T-helper 2 cell treated with Interferon-gamma antibody and Interleukin-4, amounts not matched to agents 5 μg/mL and 100 μg/mL, for 36 hours (primary cell): ENCODE measurements at places on chromosomes 5 and 9.

- no peak for DNase-seq
Measured at GRCh38 chr5:156879665-156880285, 29.7 kb downstream of the PPP1R2B start.

GRCh38 chr5:103464835-103465484 is 97.6 kb downstream of the NUDT12 start:
- no peak for DNase-seq

DNA sequence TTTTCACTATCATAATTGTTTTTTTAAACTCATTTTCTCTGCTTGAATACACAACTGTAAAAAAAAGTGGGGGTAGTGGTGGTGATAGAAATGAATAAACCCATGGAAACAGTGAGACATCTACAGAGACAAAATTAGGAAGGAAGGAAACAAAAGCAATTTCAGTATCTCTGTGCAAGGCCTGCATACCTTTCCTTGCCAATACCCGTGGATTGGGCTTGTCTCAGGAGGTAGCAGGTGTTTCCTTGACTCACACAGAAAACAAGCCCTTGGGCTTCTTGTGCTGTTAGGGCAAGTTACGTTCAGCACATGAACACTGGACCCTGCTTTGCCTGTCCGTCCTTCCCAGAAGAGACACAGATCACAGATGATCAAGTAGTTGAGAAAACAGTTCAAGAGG is 372.2 kb downstream of the ZSWIM6 start:
- DNase-seq = no peak

DNA sequence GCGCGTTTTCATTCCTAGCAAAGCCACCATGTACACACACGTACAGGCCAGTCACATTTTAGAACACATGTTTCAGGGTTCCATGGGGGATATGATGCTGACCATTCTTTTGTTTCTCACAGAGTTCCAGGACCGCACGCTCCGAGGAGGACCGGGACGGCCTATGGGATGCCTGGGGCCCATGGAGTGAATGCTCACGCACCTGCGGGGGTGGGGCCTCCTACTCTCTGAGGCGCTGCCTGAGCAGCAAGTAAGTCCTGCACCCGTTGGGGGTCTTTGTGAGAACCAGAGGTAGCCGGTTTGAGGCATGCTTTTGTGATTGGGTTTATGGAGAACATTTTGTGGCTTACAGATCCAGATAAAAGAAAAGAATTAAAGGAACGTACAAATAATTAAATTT is 30.8 kb downstream of the ADAMTSL1 start:
- no peak for DNase-seq

DNA sequence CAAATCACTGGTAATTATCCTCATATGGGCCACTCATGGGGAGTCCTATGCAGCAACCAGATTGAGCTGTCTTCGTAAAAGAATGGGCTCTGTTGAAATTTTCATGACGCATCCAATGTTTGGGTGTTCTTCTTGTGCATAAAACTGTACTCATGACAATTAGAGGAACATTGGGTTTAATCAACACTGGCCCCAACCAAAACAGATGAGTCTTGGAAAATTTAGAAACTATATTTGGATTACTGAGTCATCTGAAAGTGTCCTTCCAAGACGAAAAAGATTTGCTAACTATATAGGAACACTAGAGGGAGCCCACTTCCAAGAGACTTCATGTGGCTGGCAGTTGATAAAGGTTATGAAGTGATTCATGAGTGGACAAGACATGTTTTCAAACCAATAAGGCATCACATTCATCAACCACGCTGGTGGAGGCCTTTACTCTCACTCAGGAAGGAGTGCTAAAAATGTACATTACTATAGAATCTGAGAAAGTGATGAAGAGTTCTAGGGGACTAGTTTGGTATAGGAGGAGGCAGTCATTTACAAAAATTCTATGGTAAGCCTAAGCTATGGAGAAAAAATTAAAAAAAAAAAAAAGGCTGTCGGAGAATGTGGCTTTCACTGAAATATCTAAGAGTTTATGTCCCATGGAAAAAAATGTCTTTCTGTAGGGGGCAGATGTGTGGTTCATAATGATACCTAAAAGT is 313.5 kb downstream of the PRDM9 start:
- no peak for DNase-seq

DNA sequence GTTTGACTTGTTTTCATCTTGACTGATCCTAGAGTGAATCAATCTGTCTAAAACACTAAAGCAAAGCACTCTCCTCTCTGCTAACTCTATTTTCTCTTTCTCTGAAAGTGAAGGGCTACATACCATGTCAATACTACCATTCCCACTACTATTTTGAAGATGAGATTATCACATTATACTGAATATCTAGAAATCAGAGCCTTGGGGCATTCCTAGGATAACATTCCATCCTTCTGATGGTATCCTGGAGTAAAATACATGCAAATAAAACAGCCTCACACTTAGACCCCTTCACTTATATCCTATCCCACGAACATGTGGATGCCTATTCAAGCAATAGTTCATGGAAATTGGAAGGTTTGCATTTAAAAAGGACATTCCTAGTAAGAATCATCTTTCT is 309.3 kb upstream of the ACTBL2 start:
- no peak for DNase-seq

DNA sequence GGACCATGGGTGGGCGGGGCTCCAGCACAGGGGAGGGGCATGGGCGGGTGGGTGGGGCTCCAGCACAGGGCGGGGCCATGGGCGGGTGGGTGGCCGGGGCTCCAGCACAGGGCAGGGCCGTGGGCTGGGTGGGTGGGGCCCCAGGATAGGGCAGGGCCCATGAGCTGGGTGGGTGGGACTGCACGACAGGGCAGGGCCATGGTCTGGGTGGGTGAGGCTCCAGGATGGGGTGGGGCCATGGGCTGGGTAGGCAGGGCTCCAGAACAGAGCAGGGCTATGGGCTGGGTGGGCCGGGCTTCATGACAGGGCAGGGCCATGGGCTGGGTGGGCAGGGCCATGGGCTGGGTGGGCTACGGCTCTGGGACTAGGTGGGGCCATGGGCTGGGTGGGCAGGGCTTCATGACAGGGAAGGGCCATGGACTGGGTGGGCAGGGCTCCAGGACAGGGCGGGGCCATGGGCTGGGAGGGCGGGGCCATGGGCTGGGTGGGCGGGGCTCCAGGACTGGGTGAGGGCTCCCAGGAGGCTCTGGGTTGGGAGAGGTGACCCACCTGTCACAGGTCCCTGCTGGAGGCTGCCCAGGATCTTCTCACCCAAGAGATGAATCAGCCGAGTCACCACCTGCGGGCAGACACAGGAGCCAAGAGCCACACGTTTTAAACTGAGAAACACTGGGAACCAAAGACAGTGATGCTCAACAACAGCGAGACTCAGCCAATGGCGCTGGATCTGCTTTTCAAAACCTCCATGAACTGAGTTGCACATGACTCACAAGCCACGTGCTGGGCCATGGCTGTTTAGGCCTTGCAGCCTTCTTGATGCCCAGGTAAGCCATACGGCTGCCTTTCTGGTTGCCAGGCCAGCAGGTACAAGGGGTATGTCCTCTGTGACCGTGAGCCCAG is 33.6 kb upstream of the NSMF start:
- no peak for DNase-seq

DNA sequence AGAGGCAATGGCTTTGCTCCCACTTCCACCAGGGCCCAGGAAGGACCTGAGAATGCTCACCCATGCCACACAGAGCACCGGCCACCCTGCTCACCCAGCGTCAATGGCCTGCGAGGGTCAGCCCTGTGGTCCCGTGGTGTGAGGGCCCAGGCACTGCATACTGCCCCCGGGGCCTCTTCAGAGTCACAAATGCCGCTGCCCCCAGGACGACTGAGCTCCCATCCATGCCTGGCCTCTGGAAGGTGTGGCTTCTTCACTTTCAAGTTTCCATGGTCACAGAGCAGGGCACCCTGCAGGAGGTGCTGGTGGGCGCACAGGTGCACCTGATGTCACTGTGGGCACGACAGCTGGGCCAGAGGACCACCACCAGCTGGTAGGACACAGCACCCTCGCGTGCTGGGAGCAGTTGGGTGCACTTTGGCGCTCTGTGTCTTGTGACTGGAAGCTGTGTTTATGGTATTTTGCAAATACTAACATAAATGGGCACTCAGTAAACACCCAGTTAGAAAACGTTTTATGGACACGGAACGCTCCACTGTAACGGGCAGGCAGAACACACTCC is 12.5 kb upstream of the ZDHHC11 start:
- DNase-seq = no peak

GRCh38 chr5:102835717-102836116 is 80.6 kb downstream of the PAM start:
- no peak for DNase-seq

DNA sequence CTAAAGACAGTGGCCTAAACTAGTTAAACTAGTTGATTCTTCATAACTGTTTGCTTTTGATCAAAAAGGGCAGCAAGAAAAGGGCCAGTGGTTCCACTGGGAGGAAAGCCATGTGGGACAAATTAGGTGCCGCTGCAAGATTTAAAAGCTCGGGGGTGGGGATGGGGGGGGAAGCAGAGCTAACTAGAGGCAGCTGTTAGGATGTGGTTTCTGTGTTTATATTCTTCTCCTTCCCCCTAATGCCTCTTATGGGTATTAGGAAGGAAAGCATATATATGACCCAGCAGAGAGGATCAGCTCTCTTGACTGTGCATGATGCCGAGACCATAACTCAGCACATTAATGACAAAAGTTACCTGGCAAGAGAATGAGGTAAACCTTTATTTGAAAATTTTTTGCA is 65.7 kb downstream of the EFNA5 start:
- DNase-seq = no peak

GRCh38 chr9:33619666-33620404 is 95.8 kb downstream of the ANKRD18B start:
- no peak for DNase-seq

GRCh38 chr5:2525351-2525750 is 226.1 kb downstream of the IRX2 start:
- no peak for DNase-seq

- DNase-seq = no peak
Measured at GRCh38 chr5:119470105-119470763, 17.9 kb downstream of the HSD17B4 start.

DNA sequence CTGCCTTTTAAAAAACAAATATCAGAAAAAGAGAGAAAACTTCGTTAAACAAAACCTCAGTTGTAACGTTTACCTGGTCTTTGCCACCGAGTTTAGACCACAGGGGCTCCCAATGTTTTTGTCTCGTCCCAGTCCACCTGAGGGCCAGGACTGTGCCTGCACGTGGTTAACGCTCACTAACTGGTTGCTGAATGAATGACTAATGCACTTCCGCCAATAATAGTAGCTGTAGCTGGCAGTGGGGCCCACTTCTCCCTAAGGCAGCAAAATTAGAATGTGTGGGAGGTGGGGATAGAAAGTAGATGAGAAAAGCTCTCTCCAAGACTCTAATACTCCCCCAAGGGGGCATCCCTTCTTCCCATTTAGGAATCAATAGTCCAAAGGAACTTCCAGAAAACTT is 29.1 kb upstream of the MED27 start:
- no peak for DNase-seq

- no peak for DNase-seq
Measured at GRCh38 chr5:81302596-81302995, 1.2 kb downstream of the ZCCHC9 start.

DNA sequence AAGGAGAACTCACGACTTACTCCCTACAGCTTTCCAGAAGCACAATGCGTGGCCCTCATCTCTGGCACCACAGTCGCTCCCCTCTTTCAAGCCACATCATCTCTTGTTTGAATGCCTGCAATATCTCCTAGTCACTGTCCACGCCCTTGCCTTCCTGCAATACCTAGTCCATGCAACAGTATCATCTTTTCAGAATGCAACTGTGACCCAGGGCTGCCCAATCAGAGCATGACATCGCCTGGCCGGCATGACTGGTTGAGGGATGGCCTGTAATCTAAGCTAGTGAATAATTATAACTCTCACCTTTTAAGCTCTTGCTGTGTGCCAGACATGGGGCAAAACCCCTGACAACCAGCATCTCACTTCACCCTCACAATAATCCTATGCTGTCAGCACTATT is 52.5 kb upstream of the CPEB4 start:
- DNase-seq = no peak

DNA sequence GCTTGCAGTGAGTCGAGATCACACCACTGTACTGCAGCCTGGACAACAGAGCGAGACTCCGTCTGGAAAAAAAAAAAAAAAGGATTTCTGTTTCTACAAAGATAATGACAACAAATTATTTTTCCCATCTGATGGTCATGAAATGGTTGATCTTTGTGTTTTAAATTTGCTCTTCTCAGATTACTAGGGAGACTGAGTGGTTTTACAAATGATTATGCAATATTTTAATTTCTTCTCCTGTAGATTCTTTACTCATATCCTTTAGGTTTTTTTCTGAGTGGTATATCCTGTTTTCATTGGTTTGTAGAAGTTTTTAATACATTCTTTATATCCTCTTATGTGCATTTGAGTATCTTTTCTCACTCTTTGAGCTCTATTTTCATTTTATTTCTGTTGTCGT is 20.6 kb upstream of the AUH start:
- DNase-seq = no peak

DNA sequence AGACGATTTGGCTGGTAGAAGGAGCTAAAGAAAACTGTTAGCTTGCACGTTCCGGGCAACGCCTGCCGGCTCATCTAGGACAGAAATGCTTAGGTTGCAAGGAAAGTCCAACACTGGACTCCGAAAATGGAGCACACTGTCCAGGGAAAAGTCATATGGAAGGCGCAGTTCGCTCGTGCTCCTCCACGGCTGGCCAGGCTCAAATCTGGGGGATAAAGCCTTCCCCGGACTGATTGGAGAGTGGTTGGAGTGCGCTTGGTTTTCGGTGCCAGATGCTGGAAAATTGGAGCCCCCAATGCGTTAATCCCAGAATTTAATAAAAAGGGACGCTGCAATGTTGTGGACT is 955 bp downstream of the CDH6 start:
- no peak for DNase-seq

DNA sequence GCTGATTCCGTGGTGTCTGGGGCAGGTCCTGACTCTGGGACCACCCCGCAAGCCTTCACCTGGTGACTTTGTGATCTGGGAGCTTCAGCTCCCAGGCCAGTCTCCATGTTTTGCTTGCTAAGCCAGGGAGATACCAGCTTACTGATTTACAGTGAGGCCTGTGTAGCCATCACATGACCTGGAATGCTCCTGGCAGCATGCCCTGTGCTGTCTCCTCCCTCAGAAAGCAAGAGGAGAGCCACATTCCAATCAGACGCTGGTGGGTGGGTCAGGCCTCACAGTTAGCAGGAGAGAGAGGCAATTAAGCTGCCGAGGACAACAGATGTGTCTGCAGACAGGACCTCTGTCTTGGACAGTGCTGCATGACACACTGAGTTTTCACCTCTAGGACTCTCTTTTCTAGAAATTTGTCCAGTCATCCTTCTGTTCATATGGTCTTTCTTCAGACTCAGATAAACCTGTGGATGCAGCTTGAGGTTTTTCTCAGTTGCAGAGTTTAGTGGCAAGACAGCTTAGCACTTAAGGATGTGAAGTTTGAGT is 24.4 kb upstream of the GRPEL2 start:
- DNase-seq = no peak

- DNase-seq = peak; percentile 32
Measured at GRCh38 chr5:113050721-113051382, 74.3 kb downstream of the DCP2 start.
